ENCODE measurements at places on chromosomes 16 and 17. TPM values are rescaled to one million over a fixed set of nuclear protein-coding genes. Genes with fewer than 3 reads are reported as not detected.
A peak's percentile ranks its signal among the peaks of the same experiment; 100 is the strongest.

The KIF2B gene
- not detected for total RNA-seq

DNA sequence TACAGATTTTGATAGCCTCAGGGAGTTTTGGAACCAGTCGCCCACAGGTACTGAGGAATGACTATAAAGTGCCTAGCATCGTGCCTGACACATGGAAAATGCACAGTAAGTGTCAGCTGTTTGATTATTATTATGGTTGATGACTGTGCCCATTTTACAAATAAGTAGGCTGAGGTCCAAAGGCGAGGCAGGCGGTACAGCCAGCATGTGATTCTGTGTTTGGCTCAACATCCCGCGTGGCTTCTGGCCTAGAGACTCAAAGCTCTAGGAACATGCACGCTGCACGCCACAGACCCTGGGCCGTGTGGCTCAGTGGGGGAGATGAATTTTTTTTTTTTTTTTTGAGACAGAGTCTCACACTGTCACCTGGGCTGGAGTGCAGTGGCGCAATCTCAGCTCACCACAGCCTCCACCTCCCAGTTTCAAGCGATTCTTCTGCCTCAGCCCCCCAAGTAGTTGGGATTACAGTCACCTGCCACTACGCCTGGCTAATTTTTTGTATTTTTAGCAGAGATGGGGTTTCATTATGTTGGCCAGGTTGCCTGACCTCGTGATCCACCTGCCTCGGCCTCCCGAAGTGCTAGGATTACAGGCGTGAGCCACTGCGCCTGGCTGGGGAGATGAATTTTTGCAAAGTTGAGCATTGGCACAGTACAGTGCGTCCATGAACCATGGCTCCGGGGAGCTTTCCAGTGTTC lies 57.7 kb downstream of the NKD1 start:
- peaks cover 19% of the 10 kb centered on the region for H3K4me1 ChIP-seq
- no peak overlapping the region for H3K4me3 ChIP-seq
- no peaks in the 10 kb centered on the region for H3K36me3 ChIP-seq
- no peak overlapping the region for H3K27ac ChIP-seq
- no peak for DNase-seq
- H3K27me3 ChIP-seq, result no peaks in the 10 kb centered on the region

DNA sequence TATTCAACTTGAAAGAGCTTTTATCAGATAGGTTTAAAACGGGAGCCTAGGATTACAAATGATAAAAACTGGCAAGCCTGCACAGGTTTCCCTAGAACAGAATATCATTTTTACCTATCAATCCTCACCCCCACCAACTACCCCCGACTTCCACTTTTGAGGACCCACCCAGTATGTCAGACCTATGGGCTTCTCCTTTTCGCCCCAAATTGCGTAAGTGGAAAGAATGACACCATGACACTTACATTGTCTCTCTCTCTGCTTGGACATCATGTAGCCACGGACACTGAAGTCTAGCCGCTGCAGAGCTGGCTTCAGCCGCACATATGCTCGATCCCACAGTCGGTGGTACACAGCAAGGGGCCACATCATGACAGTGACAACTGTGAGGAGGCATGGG lies 7.4 kb upstream of the PSMC3IP start:
- H3K27me3 ChIP-seq, result no peaks in the 10 kb centered on the region
- peaks cover 13% of the 10 kb centered on the region for H3K4me1 ChIP-seq
- H3K36me3 ChIP-seq, result peaks cover 47% of the 10 kb centered on the region
- peak overlapping the region; percentile 39 for H3K27ac ChIP-seq
- no peak overlapping the region for H3K4me3 ChIP-seq
- DNase-seq, result no peak

DNA sequence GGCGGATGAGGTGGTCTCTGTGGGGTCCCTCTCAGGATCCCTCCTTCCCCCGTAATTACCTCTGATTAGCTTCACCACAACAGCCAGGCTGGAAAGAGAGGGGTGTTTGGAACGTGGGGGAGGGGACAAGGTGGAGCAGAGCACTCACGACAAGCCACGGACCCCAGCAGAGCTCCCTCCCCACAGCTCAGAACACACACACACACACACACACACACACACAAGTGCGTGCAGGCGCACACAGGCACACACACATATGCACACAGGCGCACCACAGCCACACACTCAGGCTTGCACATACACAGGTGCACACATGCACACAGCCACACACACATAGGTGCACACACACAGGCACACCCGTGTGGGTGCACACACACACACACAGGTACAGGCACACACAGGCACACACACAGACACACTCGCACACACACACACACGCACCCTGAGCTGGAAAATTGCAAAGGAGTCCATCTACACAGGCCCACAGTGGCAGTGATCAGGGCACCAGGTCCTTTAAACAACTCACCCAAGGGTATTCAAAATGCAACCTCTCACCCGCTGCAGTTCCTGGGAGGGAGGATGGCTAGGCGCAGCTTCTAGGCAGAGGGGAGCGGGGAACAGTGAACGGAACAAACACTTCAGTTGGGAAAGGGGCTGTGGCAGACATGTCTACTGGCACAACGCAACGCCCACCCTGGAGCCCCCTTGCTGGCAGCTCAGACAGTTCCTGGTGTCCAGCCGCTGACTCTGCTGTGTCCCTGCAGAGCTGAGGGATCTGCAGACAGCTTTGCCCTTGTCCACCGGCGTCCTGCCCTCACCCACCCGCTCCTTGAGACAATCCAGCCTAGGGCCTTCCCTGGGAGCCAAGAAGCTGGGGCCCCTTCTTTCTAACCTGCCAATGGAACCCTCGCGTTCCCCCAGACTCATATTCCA lies 59.9 kb upstream of the DLX4 start:
- H3K27me3 ChIP-seq, result peaks cover 25% of the 10 kb centered on the region
- no peak overlapping the region for H3K27ac ChIP-seq
- H3K4me1 ChIP-seq, result peaks cover 6% of the 10 kb centered on the region
- H3K4me3 ChIP-seq, result no peak overlapping the region
- no peak for DNase-seq

DNA sequence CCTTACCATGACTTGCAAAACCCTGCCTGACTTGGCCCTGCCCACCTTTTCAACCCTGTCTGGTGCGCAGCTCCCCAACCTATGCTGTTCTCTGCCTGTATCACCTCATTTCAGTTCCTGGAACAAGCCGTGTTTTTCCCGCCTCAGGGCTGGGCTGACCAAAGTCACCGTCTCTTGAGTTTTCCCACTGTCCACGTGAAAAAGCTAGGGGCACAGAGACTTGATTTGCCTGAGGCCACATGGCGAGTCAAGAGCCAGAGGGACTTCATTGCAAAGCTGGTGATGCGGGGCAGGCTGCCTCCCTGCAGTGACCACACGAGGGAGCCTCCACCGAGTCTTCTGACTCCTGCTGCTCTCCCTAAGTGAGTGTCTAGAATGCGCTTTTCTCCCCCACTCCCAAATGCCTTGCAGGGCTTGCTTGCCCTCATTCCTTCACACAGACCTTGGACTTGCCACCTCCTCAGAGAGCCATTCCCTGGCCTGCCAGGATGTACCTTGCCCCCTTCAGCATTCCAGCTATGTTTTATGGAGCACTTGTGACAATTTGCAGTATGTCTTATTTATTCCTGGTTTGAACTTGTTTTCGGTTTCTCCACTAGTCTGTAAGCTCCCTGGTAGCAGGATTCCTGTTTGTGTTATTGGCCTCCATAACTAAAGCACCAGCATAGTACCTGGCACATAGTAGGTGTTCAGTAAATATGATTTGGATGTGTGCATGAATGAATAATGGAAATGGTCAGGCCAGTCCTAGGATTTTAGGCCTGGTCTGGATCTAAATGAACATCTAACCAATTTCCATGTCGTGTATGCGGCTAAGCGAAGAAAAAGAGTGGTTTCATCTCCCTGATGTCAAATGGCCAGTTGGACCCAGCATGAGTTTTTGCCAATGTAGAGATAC lies 252.3 kb downstream of the SNX29 start:
- no peak overlapping the region for H3K27ac ChIP-seq
- no peak for DNase-seq
- H3K4me3 ChIP-seq, result no peak overlapping the region
- H3K4me1 ChIP-seq, result peaks cover 2% of the 10 kb centered on the region
- H3K27me3 ChIP-seq, result no peaks in the 10 kb centered on the region
- no peaks in the 10 kb centered on the region for H3K36me3 ChIP-seq

DNA sequence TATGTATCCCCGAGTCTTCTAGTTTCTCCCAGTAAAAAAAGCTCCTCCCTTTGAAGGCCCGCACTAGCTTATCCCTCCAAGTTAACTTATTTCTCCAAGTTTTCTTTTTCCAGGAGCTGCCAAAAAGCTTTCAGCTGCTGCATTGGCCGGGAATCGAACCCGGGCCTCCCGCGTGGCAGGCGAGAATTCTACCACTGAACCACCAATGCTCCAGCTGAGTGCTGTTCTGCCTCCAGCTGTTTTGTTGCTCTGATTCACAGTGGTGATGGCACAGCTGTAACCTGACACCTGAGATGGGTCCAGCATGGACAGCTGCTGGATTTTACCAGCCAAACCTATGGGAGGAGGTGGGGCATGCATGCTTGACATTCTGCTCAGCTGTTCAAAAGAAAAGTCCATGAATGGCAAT lies 22.1 kb downstream of the VAC14 start:
- no peak for DNase-seq
- no peaks in the 10 kb centered on the region for H3K4me1 ChIP-seq
- H3K36me3 ChIP-seq, result peaks cover 30% of the 10 kb centered on the region
- H3K4me3 ChIP-seq, result no peak overlapping the region

- peak; percentile 75 for DNase-seq
- no peaks in the 10 kb centered on the region for H3K27me3 ChIP-seq
- H3K4me1 ChIP-seq, result no peaks in the 10 kb centered on the region
- peak overlapping the region; percentile 76 for H3K27ac ChIP-seq
- H3K4me3 ChIP-seq, result no peak overlapping the region
- H3K36me3 ChIP-seq, result peaks cover 91% of the 10 kb centered on the region
Measured at GRCh38 chr16:8632675-8633182, 11.2 kb downstream of the METTL22 start.

DNA sequence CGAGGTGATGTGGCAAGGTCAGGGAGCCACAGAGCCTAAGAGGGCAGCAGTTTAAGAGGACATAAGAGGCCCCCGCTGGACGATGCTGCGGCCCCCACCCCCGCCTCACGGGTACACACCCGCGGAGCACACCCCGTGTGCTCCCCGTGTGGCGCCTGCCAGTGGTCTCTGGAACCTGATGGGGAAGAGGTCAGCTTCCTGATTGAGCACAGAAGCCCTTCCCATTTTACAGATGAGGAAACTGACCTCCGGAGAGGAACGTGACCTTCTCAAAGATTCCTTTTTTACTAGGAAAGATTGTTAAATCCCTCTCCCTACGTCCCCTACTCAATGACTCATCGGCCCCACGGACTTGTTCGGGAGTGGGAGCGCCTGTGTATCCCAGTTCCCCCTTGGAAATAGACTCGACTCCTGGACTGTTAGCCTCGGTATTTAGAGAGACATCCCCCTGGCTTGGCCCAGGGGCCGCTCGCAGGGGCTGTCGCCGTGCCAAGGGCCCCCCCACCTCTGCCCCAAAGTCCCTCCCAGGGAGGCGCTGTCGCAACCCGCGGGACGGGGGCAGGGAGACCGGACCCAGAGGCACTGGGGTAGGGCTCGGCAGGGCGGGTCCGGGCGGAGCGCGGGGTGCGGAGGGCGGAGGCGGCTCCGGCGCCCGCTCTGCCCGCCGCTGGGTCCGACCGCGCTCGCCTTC lies at the start of gene ABCC3:
Gene ABCC3, plus strand, starts transcription at position 658 of the 691 bp plus-strand sequence. CDS start 56 bp downstream, outside the sequence.
- peak within 1 kb of the TSS; percentile 69 for H3K27ac ChIP-seq
- H3K27me3 ChIP-seq, result no peaks in the 10 kb centered on the region
- H3K4me1 ChIP-seq, result peaks cover 25% of the 10 kb centered on the region
- H3K4me3 ChIP-seq, result peak within 1 kb of the TSS; percentile 74

- no peaks in the 10 kb centered on the region for H3K36me3 ChIP-seq
- H3K4me3 ChIP-seq, result no peak overlapping the region
- H3K27ac ChIP-seq, result no peak overlapping the region
Measured at GRCh38 chr17:14307560-14308024, 6.7 kb downstream of the HS3ST3B1 start.

DNA sequence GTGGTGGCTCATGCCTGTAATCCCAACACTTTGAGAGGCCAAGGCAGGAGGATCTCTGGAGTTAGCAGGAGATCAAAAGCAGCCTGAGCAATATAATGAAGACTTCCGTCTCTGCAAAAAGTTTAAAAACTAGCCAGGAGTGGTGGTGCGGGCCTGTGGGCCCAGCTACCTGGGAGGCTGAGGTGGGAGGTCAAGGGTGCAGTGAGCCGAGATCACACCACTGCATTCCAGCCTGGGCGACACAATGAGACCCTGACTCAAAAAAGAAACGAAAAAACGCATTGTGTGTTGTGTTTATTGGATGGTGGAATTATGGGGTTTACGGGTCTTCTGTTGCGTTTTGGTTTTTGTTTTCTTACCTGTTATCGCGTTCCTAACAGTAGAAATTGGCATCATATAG lies 863 bp upstream of the DDX19A start:
- H3K36me3 ChIP-seq, result peaks cover 6% of the 10 kb centered on the region
- peak overlapping the region; percentile 97 for H3K27ac ChIP-seq
- no peaks in the 10 kb centered on the region for H3K27me3 ChIP-seq
- no peak for DNase-seq
